ENCODE measurements at places on chromosomes 13 and 19.
A peak's percentile ranks its signal among the peaks of the same experiment; 100 is the strongest.

- no peak for DNase-seq
Observed at GRCh38 chr19:15466851-15467733, 2.7 kb upstream of the RASAL3 start.

DNA sequence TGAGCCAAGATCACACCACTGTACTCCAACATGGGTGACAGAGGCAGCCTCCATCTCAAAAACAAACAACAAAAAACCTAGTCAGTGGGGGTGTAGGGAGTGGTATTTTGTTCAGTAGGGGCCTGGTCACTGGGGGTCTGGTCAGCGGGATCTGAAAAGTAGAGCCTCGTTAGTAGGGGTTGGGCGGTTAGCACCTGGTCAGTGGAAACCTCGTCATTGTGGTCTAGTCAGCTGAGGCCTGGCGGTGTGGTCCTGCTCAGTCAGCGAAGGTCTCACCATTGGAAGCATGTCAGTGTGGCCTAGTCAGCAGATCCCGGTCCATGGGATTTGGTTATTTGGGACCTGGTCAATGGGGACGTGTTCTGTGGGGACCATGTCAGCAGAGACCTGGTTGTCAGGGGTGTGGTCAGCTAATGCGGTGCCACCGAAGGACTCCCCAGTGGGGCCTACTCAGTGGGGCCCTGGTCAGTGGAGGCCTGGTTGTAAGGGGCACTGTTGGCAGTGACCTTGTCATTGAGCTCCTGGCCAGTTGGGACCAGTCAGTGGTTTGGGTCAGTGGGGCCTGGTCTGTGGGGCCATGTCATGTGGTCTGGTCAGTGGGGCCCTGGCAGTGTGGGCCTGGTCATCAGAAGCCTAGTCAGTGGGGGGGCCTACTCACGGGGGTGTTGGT, 63.0 kb upstream of the TPM4 start:
- no peak for DNase-seq

DNA sequence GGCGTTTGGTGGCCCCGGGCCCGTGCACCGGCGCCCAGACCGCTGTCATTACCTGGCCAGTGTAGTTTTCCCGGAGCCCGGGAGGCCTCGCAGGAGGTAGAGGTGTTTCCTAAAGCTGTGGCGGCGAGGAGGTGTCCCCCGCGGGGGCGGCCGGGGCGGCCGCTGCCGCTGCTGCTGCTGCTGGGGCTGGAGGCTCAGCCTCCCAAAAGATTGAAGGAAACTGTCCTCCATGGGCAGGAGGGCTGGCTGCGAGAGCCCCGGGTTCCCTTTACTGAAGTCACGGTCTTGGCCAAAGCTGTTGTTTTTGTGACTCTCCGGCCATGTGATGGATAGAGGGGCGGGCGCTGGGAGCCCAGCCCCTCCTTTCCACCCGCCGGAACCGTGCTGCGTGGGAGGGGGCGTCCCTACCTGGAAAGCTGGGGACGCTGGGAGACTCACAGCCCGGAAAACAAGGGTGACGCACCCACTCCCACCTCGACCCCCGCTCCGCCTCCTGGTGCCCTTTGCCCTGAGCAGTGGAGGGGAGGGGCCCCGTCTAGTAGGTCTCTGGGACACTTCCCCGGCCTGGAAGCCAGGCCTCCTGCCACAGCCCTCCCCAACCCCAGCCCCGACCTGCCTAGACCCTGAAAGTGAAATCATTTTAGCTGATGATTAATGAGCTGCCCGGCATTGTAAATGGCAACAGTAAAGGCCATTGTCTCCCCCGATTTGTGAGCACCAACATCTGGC, at the start of gene N4BP2L1:
N4BP2L1 (minus strand) TSS at position 279 of the 729 bp plus-strand sequence; CDS start at position 231, 48 bp downstream.
- no peak for DNase-seq

DNA sequence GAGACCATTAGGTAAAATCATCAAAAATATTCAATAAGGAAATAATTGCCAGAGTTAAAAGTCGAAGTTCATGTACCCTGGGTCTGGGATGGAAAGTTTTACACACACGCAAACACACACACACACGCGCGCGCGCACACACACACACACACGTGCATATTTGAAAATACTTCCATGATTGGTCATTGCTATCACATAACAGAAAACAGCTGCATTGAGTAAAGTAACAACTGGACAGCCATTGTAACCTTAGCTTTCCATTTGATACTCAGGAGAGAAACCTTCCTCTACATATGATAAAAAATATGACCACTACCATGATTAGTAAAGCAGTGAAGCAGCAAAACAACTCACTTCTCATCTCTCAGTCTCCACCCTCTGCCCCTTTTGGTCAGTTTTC, 490.0 kb upstream of the SGCG start:
- DNase-seq = no peak

DNA sequence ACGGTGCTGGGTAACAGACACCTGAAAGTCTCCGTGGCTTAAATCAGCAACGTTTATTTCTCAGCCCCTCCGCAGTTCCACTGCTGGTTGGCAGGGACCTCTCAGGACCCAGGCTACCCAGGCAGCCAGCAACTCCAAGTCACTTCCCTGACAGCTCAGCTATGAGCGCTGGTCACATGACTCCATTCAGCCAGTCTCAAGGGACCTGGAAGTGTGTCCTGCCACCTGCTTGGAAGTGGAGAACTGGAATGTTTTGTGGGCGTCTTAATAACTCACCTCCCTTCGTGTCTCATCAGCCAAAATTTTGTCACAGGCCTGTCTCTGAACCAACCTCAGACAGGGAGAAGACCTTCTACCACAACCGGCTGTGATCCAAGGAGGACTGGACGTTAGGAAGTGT, 72.8 kb downstream of the DPF1 start:
- DNase-seq = no peak

DNA sequence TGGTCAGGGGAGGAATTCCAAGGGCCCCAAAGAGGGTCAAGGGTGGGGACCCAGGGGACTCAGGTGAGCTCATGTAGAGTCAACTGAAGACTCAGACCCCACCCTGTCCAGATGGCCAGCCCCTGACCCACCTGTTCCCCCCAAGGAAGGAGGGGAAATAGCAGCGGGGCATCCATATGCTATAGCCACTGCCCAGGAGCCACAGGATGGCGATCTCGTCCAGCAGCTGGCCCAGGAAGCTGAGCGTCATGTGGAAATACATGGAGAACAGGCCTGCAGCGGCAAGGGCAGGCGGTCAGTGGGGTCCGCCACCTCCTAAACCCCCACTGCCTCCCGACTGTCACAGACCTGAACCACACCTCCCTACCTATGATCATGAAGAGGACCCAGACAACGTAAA, 21.4 kb downstream of the ACER1 start:
- no peak for DNase-seq

- no peak for DNase-seq
Observed at GRCh38 chr19:51131780-51132680, 7.3 kb downstream of the SIGLEC9 start.

DNA sequence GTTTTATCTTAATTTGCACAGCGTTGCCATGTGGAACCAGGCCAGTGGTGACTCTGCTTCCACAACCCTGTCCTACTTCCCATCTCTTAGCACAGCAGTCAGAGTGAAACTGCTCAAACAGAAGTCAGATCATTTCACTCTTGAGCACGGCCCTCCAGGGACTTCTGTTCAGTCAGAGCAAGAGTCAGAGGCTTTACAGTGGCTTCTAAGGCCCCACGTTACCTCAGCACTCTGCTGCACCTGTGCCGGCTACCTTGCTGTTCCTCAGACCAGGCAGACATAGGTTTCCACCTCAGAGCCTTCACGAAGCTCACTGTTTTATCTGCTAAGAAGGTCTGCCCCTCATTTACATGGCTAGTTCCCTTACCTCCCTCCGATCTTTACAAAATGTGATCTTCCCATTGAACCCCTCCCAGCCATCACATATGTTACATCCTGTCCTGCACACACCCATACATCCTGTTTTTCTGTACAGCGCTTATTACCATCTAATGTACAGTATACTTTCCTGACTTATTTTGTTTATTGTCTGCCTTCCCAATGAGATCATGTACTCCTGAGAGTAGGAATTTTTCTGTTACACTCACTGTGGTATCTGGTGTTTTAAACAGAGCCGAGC, 41.6 kb downstream of the TM9SF2 start:
- DNase-seq = no peak

DNA sequence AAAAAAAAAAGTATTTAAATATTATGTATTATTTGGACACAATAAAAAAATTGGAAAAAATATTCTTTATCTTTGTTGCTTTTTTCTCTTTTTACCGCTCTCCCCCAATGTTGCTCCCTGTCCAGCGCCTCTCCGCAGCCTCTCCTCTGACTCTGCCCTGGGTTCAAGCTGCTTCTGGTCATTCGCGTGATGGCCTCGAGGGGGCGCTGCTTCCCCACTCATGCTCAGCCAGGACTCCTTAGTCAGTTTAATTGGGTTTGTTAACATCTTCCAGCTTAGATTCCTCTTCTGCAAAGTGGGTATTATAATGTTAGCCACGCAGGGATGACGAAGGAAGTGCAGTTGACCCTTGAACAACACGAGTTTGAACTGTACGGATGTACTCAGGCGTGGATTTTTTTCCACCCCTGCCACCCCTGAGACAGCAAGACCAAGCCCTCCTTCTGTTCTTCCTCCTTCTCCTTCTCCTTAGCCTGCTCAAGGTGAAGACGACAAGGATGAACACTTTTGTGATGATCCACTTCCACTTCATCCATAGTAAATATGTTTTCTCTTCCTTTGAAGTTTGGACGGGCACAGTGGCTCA, 4.9 kb upstream of the NWD1 start:
- DNase-seq = peak; percentile 13

DNA sequence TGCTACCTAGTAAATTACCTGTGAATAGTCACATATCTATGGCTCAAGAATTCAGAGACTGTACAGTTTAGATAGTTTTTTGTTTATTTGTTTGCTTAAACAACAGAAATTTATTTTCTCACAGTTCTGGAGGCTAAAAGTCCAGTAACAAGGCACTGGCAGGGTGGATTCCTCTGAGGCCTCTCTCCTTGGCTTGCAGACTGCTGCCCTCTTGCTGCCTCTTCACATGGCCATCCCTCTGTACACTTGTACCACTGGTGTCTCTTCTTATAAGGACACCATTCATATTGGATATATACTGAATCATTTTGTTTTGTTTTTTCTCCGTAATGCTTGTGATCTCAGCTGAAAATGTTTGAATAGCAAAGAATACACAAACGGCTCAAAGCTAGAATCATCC, 56.4 kb upstream of the MIR17HG start:
- DNase-seq = no peak

DNA sequence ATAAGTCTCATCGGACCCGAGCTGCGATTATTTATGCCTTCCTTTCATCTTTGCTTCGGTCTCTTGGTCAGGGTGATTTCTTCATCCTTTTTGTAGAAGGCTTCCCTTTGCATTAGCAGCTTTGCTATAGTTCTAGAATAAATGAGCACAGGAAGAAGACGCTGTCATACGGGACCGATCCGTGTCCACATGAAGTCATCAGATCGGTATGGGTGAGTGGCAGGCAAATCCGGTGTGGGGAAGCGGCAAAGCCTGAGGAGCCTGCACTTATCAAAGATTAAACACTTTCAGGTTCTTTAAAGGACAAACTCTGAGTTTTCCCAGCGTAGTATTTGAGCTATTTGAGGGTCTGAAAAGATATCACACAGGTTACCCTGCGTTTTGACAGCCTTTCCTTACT, 119.3 kb downstream of the IRS2 start:
- no peak for DNase-seq

- no peak for DNase-seq
Observed at GRCh38 chr19:34260771-34261173, 6.4 kb downstream of the GARRE1 start.

- no peak for DNase-seq
Observed at GRCh38 chr13:113183450-113184129, 24.9 kb downstream of the PCID2 start.

DNA sequence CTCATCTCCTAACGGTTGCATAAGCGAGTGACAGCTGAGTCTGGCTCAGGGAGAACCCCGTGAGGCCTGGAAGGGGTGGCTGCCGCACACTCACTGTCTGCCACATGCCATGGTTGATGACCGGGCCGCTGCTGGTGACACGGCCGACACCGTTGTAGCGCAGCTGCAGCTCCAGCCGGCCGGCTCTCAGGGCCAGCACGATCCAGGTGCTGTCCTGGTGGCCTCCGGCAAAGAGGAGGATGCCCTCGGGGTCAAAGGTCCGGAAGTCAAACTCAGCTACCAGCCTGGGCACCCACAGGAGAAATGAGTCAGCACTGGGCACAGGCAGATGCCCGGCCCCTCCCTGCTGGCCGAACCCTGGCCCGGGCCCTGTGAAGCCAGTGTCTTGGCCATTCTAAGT, 31.7 kb downstream of the GAS6 start:
- no peak for DNase-seq

- no peak for DNase-seq
Observed at GRCh38 chr13:67806796-67807195, 576.7 kb upstream of the PCDH9 start.

- no peak for DNase-seq
Observed at GRCh38 chr19:17081672-17082630, 6.4 kb downstream of the MYO9B start.

DNA sequence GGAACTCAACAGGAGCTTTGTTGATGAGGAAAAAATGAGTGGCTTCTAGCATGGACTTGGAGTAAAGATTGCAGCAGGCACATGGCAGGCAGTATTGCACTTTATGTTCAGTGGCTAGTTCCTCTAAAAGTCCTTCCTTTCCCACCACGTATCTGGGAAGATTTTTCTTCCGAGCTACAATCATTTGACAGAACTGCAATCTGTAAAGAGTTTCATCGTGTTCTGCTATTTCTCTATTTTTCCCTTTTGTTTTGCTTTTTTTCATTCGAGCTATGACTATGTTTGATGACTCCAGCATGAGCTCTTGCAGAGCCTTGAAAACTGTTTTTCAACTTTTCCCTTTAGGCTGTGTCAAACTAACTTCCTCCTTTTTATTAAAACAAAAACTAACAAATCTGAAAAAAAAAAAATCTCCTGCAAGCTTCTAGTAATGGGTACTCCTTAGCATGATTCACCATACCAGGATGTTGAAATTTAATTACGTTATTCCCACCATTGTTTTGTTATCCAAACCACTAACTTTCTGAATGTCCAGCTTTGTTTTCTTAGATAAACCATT, 12.3 kb downstream of the CLDN10 start:
- no peak for DNase-seq

DNA sequence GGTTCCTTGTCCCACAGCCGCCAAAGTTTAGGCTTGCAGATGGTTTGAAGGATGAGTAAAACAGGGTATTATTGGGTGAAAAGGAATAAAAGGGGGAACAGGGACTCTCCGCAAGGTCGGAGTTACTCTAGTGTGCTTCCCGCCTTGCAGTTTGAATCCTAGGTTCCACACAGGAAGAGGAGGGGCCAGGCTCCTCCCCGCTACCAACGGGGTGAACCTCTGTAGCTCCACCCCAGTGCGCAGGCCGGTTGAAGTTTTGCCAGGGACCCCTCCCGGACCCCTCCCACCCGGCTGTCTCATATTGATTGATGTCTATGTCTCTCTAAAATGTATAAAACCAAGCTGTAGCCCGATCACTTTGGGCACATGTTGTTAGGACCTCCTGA, 11.6 kb upstream of the GTF2F2 start:
- DNase-seq = no peak
